ENCODE measurements at places on chromosomes 6 and 20.

DNA sequence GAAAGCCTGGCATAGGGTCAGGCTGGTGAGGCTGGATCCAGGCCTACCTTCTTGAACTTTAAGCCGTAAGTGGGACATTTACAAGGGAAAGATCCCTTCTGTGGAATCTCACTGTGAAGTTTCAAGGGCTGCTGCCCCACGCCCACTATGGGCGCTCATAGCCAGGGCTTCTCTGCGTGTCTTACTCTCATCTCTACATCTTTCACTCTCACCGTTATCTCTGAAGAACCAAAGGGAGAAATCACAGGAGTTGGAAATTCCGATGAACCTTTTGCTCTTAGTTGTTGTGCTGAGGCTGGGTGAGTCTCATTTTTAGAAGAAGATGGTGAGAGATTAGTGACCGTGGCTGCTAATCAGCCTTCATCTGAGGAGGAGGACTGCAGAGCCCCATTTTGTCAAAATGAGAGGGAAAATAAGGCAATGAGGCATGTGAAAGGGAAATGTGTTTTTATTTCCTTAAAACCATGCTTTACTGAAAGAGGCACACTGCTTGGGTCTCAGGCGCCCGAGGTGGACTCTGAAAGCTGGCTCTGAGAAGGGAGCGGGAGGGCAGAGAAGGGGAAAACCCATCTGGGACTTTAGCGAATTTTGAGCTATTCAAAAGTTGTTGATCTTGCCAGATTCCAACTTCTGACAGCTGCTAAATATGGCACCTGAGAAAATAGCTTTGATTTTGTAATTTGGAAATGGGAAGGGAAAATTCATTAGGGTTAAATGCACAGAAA lies 301.5 kb downstream of the CLIC5 start:
- DNase-seq, result no peak

DNA sequence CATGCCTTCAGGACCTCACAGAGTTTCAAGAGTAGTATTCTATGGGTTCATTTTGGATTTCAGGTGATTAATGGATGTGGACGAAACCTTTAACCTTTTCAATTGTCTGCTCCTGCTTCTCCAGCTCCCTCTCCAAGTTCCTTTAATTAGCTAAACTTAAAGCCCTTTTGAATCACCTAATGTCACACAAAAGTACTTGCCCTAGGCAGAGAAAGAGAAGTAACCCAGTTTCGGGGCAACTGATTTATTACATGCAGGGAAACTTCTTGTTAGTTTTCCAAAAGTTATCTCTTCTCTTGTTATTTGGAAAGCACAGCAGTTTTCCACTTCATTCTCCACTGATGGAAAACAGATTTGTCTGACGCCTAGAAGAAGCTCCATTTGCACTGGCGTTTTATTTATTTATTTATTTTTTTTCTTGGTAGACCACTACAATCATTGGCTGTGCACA lies 407.7 kb upstream of the JARID2 start:
- no peak for DNase-seq

- DNase-seq, result no peak
Measured at GRCh38 chr6:66965227-66965626, 1258.2 kb upstream of the EYS start.

DNA sequence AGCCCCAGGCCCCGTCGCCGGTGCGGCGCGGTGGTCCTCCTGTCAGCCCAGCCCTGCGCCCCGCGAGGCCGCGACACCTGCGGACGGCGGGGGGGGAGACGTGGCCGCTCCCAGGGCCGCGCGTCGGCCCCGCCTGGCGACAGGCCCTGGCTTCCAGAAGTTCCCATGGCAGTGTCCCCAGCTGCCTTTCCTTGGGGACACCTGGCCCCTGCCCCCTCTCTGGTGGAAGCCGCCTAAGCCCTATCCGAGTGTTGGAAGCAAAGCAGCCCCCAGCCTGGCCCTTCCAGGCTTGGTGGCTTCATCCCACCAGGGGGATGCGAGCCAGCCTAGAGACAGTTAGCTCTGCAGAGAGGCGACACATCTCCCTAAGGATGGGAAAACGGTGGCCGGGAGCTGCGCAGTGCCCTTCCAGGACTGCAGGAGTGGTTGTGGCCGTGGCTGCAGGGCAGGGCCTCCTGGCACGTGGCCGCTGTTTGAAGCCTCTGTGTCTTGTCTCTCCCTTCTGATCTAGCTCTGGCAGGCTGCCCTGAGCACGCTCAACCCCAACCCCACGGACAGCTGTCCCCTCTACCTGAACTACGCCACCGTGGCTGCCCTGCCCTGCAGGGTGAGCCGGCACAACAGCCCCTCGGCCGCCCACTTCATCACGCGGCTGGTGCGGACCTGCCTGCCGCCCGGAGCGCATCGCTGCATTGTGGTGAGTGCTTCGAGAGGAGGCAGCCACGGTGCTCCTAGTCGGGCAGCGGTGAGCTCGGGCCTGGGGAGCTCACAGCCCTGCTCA lies 816 bp downstream of the NPEPL1 start:
- DNase-seq, result peak; percentile 57

- no peak for DNase-seq
Measured at GRCh38 chr20:18654448-18654773, 66.6 kb downstream of the DTD1 start.

- DNase-seq, result no peak
Measured at GRCh38 chr6:5151955-5152401, 66.8 kb downstream of the PPP1R3G start.

DNA sequence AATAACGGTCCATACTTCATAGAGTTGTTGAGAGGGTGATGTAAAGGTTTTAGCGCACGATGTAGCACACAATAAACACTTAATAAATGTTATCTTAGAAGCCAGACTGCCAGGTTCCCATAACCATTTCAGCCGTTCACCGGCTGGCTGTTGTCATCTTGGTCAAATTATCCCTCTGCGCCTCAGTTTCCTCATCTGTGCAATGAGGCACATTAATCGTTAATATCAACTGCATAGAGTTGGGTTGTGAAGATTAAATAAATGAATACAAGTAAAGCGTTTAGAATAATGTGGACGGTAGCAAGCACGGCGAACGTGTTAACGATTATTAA lies 432 bp upstream of the PSMF1 start:
- no peak for DNase-seq

DNA sequence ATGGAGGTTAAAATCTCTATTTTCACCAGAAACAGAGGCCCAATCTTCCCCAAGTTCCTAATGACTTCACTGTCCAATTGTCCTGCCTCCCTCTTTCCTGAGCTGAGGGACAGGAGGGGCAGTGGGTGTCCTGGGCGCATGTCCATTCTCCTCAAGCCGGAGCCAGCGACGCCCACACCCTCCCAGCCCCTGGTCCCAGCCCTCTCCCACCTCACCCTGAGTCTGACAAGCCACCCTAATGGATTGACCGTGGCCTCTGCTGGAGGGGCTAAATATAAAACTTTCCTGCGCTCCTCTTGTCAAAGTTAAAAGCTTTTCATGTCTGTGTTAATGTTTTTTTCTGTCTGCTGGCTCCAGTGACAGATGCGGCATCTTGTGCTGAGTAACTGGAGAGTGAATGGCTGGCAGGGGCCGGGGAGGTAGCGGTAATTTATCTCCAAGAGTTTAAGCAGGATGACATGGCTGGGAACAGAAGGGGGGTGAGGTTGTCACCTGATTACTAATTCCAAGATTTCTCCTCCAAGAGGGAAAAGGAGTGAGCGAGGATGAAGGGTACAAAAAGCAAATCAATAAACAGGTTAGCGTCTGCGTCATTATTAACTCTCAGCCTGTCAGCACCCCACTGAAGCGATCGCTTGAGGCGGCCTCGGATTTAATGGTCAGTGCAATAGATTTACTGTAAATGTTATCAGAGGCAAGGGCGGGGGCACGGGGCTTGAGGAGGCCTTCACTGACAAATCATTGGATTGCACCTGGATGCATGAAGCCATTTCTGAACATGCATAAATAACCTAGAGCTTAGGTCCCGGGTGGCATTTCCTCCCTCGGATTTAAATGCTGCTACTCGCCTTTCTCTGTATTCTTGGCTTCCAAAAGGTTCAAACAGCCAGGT lies 118.1 kb upstream of the MAFB start:
- DNase-seq, result no peak

DNA sequence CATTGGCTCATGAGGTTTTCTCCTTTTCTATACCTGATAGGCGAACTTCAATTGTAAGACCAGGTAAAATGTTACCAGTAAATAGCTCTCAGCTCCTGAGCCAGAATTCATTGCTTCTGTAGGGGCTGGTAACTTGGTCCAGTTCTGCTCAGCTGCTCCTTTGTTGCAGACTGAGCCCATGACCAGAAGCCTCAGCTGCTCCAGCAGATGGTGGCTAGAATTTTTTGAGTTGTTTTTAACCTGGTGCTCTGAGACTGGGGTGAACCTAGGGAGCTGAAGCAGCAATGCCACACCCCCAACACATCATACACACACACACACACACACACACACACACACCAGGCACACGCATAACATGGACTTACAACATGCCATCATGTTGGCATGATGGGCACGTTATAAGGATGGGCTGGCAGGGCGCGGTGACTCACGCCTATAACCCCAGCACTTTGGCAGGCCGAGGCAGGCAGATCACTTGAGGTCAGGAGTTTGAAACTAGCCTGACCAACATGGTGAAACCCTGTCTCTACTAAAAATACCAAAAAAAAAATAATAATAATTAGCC lies 103.1 kb downstream of the QRSL1 start:
- no peak for DNase-seq

GRCh38 chr6:139147628-139148027 lies 12.7 kb downstream of the HECA start:
- DNase-seq, result no peak

- DNase-seq, result no peak
Measured at GRCh38 chr6:158172001-158172400, 3.9 kb downstream of the GTF2H5 start.

DNA sequence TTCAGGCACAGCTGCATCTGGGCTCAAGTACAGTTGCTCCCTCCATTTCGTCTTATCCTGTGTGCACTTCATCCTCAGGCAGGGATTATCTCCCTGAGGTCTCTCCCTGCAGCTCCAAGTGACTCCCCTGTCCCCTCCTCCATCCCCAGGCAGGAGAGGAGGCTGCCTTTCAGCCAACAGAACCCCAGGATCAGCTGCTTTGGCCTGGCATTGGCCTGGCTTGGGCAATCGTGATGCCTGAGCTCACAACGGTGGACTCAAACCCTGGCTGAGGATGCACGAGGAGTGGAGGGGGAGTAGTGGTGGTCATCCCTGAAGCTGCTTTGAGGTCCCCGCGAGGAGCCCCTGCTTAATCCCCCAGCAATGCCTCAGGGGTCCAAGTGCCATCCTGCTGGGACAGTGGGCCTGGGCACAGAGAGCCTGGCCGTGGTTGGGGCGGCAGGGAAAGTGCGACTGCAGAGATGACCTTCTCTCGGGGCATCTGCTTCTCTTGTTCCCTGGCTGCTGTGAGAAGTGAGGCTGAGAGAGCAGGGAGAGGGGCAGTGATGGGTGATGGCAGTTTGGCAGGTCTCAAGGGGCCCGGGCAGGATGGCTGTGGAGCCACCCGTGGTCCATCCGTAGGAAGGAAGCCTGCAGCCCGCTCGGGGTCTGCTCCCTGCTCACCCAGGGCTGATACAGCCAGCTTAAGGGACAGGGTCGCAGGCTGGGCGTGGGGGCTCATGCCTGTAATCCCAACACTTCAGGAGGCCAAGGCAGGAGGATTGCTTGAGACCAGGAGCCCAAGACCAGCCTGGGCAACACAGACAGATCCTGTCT lies 6.0 kb upstream of the HRH3 start:
- DNase-seq, result no peak

- no peak for DNase-seq
Measured at GRCh38 chr6:13918686-13919250, 6.0 kb upstream of the RNF182 start.

GRCh38 chr20:34928411-34928810 lies 27.2 kb downstream of the GSS start:
- DNase-seq, result no peak

- DNase-seq, result no peak
Measured at GRCh38 chr6:142300758-142301650, 803 bp upstream of the ADGRG6 start.

- DNase-seq, result no peak
Measured at GRCh38 chr20:61512475-61512874, 260.4 kb downstream of the CDH4 start.

DNA sequence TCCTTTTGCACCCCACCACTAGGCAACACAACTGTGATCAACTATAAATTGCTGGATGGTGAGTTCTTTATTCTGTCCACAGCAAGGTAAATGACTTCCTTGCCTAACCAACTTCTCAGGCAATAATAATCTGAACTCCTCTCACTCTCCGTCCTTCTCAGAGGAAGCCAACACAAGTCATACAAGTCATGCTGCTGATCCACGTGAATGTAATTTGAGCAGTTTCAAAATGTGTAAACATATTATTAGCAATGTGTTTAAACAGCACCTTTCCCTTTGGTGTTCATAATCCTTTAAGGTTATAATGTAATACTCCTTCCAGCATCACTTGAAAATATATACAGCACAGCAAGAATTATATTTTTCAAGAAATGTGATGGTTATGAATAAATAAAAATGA lies 127.9 kb downstream of the QRSL1 start:
- DNase-seq, result no peak

DNA sequence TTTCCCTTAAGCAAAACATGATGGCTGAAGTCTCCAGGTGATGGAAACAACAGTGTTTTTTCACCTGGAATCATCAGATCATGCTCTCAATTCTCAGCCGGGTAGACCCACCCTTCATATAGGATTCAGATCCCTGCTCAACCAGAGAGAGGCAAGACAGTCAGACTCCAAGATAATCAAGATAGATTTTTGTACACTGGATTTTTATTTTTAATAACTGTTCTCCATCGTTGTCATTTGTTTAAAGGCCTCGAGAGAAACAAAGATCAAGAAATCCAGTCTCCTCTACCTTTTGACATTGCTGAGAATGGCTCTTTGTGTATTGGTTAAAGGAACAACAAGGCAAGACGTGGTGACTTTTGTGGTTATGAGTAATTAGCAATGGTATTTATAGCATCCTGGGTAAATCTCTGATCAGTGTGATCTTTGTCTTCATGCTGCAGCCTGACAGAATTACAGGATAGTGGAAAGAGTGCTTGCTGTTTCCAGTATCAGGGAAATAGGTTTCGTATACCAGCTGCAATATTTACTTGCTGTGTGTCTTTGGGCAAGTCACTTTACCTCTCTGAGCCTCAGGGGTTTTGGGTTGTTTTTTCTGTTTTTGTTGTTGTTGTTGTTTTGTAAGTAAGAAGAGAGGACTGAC lies 29.9 kb downstream of the ID4 start:
- DNase-seq, result no peak

DNA sequence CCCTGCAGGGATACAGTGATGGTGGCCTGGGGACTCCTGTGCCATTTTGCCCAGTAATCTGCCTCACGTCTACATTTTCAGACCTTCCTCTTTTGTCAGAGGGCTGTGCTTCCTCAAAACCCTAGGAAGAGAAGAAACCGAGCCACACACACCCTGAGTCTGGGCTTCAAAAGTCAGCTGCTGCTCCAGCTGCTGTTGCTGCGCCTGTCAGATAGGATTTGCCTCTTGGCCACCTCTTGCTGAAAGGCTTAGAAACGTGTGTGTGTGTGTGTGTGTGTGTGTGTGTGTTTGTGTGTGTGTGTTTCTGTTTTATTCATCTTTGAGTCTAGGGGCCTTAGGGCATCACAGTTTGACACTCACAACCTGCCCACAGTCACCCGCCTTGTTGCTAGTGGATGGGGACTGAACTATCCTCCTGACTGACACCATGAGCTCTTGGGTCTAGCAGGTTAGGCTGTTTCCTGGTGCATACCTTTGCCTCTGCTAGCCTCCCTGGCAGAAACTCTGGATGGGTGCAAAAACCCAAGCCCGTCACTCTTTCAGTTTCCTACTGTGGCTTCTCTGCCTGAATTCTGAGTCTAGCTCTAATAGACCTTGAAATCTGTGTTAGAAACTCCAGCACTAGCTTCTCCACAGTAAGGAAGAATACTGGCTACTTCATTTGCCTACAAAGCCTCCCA lies 94.9 kb upstream of the CEP85L start:
- no peak for DNase-seq
